ENCODE measurements at places on chromosomes 5 and 9.

GRCh38 chr9:78839252-78839651 is 542.3 kb downstream of the PSAT1 start:
- DNase-seq: no peak

GRCh38 chr5:35089334-35090314 is 41.9 kb upstream of the AGXT2 start:
- DNase-seq: peak; percentile 15

DNA sequence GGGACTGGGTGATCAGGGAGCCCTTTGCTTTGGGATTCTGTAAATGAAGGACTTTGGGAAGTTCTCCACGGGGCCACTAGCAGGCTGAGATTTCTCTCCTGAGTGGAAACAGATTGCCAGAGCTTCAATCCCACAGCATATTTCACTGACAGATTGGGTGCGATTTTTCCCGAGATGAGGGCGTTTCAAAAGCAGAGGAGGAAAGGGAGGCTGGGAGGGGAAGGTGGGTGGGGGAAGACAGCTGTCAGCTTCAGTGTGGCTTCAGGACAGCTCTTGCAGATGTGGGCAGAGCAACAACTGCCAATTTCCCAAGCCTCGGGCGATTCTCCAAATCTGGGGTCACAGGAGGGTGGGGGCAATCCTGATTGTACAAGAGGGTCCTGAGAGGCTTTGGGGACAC is 258.5 kb upstream of the ADRA1B start:
- DNase-seq: no peak

DNA sequence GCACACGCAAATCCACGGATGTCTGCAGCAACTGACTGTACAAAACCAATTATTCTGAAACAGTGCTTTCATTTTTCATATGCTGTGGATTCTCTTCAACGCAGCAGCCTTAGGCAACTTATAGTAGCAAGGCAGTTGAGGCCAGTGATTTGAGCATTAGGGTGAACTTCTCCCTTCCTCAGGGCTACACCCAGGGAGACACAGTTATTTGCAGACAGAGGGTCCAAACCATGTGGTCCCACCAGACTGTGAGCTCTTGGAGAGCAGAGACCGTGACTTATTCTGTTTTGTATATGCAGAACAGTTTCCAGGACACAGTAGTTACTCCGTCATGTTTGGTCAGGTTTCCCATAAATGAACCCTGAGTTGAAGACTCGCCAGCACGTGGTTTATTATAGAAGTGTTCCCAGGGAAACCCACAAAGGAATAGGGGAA is 19.0 kb upstream of the WHRN start:
- DNase-seq: no peak

DNA sequence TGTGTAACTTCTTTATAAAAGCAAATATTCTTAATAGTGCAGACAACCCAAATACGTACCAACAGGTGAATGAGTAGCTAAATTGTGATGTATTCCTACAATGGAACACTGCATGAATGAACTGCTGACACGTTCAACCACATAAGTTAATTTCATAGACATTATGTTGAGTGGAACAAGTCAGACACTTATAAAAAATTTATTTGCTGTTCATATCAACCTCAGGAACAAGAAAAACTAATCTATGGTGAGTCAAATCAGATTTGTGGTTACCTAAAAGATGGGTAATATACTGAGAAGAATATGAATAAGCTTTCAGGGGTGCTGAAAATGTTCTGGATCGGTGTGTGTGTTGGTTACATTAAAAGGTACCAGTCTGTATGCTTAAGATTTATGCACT is 35.7 kb downstream of the INVS start:
- DNase-seq: no peak

- DNase-seq: no peak
Observed at GRCh38 chr9:4927701-4928100, 57.4 kb upstream of the JAK2 start.

- no peak for DNase-seq
Observed at GRCh38 chr5:2983583-2984300, 232.3 kb upstream of the IRX2 start.

GRCh38 chr5:132296412-132297016 is 2.3 kb downstream of the SLC22A4 start:
- no peak for DNase-seq

DNA sequence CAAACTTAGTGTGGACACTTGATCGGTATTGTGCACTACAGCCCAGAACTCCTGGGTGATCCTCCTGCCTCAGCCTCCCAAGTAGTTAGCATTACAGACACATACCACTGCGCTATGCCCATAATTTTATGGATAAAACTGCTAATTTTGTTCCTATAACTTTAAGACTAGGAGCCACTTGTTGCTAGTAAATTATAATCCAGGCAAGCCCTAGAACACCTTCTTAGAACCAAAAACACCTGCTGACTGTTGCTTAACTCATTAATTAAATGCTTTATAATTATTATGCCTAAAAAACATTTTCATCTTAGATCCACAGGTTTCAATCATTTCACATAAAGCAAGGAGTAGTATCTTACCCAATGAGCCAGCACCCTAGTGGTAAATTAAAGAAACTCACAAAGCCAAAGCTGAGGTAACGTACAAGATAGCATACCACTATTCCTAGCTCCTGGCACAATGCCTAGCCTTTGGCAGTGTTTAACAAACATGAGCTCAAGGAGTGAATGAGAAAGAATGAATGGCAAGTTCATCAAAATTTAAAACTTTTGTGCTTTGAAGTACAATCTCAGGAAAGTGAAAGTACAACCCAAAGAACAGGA is 5.4 kb downstream of the MRPS27 start:
- no peak for DNase-seq

DNA sequence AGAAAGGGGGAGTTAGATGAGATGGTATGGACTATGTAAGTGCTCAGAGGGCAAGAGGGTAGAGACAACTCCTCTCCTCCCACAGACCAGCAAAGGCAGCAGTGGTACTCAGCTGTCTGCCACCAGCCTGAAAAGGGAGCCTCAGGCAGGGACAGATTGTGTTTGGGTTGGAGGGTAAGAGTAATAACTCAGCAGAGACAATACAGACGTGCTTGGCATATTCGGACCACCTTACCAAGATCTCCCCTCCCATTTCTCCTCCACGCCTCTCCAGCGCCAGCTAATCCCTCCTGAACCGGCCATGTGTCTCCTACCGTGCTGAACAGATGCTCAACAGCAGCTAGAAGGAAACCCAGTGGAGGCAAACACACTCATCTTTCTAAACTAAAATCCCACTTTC is 180.8 kb downstream of the ASTN2 start:
- no peak for DNase-seq

DNA sequence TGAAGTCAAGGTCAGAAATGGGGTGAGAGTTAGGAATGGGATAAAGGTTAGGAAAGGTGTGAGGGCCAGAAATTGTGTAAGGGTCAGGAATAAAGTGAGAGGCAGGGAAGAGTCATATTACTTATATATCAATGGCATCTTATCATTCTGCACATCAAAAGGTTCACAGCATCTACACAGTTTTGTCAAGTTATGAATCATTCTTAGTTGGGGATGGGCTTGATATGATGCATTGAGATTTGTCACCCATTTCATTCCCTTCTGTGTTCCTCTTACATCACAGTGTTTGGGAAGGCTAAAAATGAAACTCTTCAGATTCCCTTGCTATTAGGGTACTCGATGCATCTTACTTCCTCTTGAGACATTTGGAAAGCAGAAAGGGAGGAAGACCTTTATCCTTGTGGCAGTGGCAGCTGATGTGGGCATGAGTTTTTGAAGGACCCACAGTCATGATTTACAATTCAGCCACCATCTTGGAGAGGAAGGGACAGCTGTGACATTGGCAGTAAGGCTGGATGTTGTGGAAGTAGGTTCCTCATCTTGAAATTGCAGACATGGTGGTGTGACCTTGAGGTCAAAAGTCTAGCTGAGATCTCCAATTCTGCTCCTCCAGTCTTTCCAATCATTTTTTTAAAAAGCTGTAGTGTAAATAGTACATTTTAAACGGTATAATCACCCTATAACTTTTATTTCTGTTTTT is 24.2 kb upstream of the NPR3 start:
- DNase-seq: no peak

All from T-helper 2 cell treated with Interferon-gamma antibody and Interleukin-4, amounts not matched to agents 5 μg/mL and 100 μg/mL, for 36 hours (primary cell).